ENCODE measurements at places on chromosomes 6 and 20.

GRCh38 chr6:111379831-111380230, 103.2 kb downstream of the REV3L start:
- DNase-seq, result no peak

GRCh38 chr6:8434727-8435092, 635 bp downstream of the SLC35B3 start:
- no peak for DNase-seq

DNA sequence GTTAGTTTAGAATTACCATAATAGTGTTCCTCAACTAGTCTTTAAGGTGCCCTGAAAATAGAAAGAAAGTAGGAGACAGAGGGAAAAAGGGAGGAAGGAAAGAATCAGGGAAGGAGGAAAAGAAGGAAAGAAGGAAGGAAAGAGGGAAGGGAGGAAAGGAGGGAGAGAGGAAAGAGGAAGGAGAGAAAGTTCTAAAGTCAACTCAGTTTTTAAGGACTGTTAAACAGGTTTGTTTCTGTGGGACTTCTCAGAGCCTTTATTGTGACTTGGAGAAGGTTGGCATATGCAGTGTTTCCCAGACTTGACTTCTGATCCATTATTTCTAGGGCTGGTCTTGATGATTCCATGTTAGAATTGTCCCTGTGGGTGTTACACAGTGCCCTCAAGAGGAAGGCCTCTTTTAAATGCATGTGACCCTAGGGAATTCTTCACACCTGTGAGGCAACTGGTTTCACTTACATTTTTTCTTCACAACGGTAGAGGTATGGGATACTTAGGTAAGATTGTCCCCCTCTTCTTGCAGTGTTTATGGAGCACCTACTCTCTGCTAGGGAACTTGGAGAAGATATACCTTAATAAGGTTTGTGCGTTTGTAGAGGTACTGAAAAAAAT, 132.7 kb upstream of the GMDS start:
- no peak for DNase-seq

DNA sequence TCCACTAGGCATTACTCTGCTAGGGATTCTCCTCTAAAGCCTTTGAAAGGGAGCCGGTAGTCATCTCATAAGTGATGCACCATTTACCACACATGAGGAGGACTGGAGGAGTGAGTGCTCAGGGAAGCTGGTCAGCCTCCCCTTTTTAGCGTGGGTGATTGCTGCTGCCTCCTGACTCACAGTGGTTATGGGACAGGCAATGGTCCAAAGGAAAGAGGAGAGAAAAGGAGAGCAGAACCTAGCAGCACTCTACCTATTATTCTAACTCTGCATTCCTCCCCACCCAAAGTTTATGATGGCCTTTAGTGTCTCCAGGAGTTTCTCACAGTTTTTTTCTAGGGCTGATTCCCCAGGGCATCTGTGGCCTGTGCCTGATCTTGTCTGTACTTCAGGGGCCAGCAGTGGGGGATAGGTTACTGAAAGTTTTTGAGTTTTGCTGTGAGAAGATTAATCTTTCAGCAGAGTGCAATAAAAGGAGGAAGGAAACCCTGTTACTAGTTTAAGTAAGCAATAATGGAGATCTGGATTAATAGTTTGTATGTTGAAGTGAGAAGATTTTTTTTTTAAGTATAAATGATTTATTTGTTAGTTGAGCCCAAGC, 36.4 kb upstream of the GCLC start:
- no peak for DNase-seq

- no peak for DNase-seq
Observed at GRCh38 chr20:52975029-52975732, 3.0 kb downstream of the TSHZ2 start.

- DNase-seq, result no peak
Observed at GRCh38 chr6:43291708-43292107, 6.4 kb upstream of the SLC22A7 start.

DNA sequence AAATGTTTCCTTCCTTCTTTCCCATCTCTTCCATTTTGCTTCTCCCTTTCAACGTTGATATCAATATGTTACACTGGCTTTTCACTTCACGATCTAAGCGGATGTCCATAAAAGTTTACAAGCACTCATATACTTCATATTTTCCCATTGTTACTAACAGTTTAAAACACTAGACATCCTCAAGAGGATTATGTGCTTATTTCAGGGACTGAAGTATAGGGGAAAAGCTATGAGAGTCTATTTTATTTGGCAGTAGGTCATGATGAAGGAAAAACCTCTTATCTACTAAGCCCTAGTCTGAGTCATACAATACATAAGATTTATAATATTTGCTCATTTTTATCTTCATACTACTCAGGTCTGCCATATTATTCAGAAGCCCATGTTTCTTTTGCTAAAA, 20.6 kb upstream of the EPB41L2 start:
- no peak for DNase-seq

- no peak for DNase-seq
Observed at GRCh38 chr6:127100510-127101140, 17.8 kb upstream of the RSPO3 start.

- DNase-seq, result no peak
Observed at GRCh38 chr20:64157878-64158277, 6.4 kb upstream of the MYT1 start.

DNA sequence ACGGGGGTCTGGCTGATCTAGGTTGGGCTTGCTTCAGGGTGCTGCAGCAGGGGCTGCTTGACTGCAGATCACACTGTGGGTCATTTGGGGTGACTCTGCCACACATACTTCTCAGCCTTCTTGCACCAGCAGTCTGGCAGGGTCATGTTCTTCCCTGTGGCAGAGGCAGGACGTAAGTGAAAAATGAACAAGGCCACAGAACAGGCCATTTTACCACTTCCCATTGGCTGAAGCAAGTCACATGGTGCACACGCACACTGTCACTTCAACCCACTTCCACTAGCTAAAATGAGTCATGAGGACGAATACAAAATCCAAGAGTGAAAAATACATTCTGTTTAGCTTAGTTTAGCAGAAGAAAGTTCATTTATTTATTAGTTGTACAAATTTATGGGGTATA, 168.6 kb upstream of the GGTLC1 start:
- DNase-seq, result no peak

DNA sequence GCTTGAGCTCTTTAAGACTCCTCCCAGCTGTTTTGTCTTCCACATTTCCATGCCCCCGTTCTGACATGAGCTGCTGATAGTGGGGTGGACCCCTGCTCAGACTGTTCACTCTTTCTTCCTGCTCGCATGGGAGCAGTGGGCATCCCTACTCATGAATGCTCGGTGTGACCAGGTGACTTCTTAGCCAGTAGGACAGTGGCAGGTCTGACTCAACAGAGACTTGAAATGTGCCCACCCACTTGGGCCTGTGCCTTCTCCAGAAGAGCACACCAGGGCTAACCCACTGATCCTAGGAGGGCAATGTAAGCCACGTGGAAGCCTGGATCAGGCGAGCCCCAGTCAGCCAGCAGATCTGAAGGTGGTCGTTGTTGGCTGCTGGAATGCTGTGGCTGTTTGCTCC, 582.0 kb downstream of the QKI start:
- no peak for DNase-seq
